ENCODE measurements at places on chromosomes 4 and X.

GRCh38 chr4:3186609-3187008, 62.4 kb upstream of the MSANTD1 start:
- DNase-seq: no peak

GRCh38 chr4:38630519-38630918, 33.5 kb upstream of the KLF3 start:
- DNase-seq: no peak

GRCh38 chr4:34566091-34566490, 1678.2 kb downstream of the ARAP2 start:
- DNase-seq: no peak

- no peak for DNase-seq
Measured at GRCh38 chr4:105679186-105679585, 29.3 kb downstream of the INTS12 start.

DNA sequence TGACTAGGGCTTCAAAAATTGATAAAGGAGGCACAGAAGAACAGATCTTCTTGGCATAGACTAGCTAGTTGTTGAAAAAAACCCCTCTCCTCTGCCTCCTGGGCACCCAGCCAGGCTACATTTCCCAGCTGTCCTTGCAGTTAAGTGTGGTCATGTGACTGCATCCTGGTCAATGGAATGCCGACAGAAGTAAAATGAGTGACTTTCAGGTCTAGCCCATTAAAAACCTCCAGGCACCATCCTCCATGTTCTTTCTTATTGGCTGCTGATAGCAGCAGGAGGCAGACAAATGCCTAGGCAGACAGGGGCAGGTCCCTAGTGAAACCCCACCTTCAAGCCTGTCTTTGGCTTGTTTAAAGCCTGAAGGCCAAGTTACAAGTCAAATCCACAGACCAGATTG, 35.3 kb downstream of the ATXN3L start:
- no peak for DNase-seq

DNA sequence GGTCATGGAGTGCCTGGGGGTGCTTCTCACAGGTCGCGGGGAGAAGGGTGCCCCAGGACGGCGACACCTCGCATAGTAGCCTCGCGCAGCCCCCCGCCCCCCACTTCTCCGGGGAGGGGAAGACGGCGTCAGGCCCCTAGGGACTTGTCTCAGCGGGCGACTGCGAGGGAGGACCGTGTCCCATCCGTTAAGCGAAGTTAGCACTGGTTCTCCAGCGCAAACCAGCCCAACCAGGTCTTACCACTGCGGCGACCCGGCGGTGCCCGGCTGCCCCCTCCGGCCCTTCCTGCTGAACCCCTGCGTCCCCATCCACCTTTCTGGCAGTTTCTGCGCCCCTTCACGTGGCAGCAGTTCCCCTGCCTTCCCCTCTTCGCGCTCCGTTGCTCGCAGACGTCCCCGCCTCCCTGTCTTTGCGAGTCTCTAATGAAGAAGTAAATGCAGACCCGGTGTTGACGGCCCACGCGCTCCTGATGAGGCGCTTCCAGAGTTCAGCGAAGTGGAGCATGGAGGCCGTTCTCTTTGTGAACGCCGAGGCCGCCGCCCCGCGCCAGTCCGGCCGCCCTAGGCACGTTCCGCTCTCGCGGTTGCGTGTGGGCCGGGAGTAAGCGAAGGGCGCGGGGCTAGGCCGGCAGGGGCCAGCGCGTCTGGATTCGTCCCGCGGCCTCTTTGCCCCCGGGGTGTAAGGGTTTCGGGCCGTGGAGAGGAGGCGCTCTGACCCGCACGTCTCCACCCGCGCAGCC, 3.0 kb downstream of the SLIT2 start:
- DNase-seq: no peak

DNA sequence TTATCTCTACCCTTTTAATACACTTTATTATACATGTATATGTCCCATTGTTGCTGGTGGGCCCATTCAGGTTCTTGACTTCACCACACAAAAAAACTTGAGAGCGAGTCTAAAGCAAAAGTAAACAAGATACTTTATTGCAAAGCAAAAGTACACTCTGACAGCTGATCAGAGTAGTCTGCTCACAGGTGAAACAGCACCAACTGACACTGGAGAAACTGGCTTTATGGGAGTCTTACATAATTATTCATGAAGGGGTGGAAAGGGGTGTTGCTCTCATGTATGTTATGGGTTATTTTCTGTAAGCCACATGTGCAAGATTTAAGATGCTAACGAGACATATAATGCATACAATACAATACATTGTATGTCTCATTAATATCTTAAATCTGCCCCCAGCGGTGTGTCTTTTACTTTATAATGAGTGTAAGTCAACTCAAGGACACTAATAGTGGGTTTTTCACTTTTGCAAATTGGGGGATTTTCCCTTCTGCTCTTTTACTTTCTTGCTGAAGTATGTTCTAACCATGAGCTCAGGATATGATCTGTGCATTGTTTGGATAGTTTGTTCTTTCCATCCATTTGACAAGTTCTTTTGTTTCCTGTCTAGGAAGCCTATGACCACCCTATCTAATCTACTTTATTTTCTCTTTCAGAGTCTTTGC, 256.1 kb upstream of the ITM2A start:
- DNase-seq: no peak

DNA sequence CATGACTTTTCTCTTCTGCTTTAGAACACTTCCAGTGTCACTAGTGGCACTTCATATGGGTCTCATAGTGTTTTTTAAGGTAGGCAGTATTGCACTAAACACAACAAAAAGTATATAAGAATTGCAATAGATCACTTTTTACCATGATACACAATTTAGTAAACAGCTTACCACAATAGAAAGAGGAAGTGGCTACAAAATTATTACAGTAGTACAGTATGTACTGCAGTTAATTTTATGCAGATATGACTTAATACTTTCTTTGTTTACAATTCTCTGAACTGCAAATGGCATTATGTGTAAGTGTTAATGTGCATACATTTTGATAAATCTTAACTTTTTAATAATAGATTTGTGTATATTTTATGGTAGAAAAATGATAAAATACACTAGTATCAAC, 157.3 kb downstream of the RRAGB start:
- no peak for DNase-seq

- peak; percentile 33 for DNase-seq
Measured at GRCh38 chr4:88792268-88792781, 94.7 kb upstream of the NAP1L5 start.

GRCh38 chr4:176479767-176480166, 160.0 kb downstream of the SPCS3 start:
- DNase-seq: no peak

DNA sequence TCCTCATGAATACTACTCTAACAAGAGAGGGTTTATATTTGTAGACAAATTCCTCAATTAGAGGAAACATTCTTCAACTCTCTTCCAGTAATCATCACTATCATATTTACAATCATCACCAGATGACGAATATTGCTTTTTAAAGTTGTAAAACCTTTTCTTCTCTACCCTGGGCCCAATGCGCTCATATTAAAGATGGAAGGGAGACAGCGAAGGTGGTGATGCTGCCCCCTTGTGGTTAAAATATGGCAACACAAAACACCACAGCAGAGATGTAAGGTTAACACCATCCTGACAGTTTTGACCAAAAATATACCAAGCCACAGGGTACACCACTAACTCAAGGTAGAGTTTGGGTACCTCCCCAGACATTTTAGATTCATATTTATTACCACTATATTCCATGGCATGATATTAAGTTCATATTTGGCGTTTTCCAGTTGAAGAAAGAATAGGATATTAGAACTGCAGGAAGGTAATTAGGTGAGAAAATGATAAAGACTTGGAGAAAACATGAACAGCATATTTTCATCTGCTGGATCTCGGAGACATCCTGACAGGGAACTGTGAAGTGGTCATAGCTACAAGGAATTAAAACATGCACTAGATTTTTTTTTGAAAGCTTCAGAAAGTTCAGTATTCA, 72.8 kb downstream of the SLC9A7 start:
- peak; percentile 51 for DNase-seq

GRCh38 chrX:154008521-154008920, 11.2 kb downstream of the IRAK1 start:
- no peak for DNase-seq

- DNase-seq: no peak
Measured at GRCh38 chrX:80139564-80139963, 125.0 kb downstream of the TBX22 start.

GRCh38 chrX:72394518-72395170, 88.9 kb upstream of the CITED1 start:
- no peak for DNase-seq

- DNase-seq: no peak
Measured at GRCh38 chrX:139194571-139195280, 335.8 kb upstream of the F9 start.

GRCh38 chr4:144355811-144356757, 215.6 kb upstream of the GYPA start:
- no peak for DNase-seq

- no peak for DNase-seq
Measured at GRCh38 chr4:45621971-45622370, 501.9 kb downstream of the GABRG1 start.

- DNase-seq: peak; percentile 47
Measured at GRCh38 chr4:85488416-85488815, 13.5 kb downstream of the ARHGAP24 start.

DNA sequence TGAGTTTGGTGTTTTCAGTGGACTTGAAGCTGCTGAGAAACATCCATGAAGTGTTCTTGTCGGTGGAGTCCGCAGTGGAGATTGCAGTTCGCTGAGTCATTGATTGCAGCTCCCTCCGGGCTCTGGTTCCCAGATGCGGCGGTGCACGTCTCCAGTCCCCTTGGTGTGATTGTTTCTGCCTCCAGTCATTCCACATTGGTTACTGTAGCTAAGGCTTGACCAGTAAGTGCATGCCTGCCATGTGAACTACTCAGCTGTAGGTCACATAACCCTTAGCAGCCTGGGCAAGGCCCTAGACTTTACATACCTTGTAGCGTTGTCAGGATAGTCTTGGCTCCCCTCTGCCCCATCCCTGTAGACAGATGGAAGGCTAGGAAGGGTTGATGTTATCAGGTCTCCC, 53.8 kb upstream of the CLCN4 start:
- no peak for DNase-seq

- no peak for DNase-seq
Measured at GRCh38 chr4:64799751-64800150, 390.5 kb upstream of the TECRL start.

- no peak for DNase-seq
Measured at GRCh38 chr4:56689201-56689969, 8.3 kb upstream of the HOPX start.

GRCh38 chrX:66001596-66001995, 38.3 kb downstream of the VSIG4 start:
- no peak for DNase-seq

GRCh38 chrX:39144956-39145355, 343.7 kb downstream of the MID1IP1 start:
- no peak for DNase-seq

GRCh38 chrX:97030463-97030862, 146.8 kb downstream of the RPA4 start:
- no peak for DNase-seq

DNA sequence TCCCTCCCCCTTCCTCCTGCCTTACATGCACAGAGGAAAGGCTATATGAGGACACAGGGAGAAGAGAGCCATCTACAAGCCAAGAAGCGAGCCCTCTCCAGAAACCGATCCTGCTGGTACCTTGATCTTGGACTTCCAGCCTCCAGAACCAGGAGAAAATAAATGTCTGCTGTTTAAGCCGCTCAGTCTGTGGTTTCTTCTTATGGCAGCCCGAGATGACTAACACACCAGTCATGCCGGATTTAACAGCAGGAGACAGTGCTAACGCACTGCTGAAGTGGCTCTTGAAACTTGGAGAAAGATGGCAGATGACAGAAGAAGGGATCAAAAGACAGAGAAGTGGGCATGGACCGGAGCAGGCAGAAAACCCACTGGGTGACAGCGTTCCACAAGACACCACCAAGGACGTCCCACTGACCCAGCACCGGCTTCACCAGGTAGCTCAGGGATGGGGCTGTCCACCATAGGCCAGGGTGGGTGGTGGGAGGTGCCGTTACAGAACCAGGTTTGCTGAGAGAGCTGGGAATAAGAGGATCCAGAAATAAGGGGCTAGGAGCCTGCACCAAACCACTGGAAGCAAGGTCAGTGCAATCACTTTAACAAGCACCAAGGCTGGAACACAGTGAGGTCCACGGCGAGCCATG, 6.2 kb upstream of the MAN2B2 start:
- DNase-seq: no peak

GRCh38 chrX:45571453-45571852, 370.8 kb upstream of the DIPK2B start:
- no peak for DNase-seq

DNA sequence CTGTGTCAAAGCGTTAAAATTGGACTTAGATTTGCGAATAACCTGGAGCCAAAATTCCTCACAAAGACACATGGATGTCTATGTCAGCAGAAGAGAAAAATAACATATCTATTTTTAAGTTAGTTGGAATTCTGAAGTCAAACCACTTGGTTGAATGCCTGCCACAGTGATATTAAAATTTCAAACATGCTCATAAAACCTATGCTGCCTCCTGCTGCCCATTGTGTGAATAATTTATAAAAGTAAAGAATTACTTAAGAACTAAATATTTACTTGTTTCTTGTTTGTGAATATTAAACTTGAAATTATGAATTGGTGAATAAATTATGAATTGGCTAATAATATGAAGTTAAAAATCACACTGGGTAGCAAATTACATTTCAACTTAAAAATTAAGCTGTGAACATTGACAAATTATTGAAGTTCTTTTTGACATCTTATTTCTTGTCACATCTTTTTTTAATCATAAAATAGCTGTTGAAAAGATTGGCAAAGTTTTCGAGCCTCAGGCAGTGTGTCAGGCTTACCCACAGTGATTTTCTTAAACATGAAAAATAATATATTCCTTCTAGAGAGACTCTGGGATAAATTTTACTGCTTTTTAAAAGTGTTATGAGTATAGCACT, 35.4 kb downstream of the FABP2 start:
- no peak for DNase-seq

DNA sequence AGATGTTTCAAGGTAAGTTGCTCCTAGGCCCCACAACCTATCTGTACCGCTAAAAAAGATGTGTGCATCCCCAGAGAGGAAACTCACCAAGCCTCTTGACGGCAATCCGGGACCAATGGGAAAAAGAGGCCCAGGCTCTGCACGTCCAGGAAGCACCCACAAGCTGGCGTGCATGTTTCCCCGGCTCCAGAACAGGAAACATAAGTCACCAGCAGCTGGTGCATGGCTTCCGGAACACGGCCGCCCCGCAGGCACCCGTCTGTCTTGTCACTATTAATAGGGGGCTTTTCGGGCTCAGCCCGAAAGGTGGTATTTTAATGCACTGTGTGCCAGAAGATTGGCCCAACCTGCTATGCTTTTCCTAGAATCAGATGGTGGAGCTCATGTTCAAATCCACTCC, 22.2 kb downstream of the CRMP1 start:
- DNase-seq: no peak

Measured in NCI-H2227 treated with DMSO at 0.1 percent for 48 hours (cell line).